ENCODE measurements at places on chromosomes 1 and 21.

- H3K27me3 ChIP-seq: no peaks in the 10 kb centered on the region
- no peaks in the 10 kb centered on the region for H3K36me3 ChIP-seq
- DNase-seq: no peak
Measured at GRCh38 chr1:224495866-224496265, 61.3 kb upstream of the WDR26 start.

DNA sequence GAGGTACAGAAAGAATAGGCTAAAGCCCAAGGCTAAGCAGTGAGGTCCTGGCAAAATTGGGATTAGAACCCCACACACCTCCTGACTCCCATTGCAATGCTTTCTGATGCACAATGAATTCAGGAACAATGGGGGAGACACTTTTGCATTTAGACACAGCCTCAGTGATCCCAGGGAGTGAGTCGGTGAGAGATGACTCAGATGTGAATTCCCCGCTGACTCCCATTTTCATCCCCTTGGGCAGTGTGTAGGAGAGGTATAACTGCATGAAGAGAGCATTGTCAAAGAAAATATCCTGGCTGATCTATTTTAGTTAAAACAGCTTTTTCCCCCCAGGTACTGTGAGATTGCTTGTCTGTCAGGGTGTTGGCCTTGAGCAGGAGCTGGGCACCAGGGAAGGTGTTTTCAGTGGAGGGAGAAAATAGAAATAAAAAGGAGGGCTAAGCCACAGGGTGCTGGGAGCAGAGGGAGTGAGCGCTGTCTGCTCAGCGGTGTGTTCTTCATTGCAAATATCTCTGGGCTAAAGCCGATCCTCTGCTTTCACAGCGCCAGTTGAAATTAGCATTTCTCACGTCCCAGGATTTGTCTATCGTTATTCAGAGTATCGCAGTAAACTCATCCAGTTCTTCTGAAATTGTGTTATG lies 247.7 kb upstream of the PTBP2 start:
- no peak for DNase-seq
- H3K4me3 ChIP-seq: no peak overlapping the region
- no peaks in the 10 kb centered on the region for H3K4me1 ChIP-seq
- H3K27me3 ChIP-seq: no peaks in the 10 kb centered on the region
- H3K27ac ChIP-seq: no peak overlapping the region
- H3K36me3 ChIP-seq: no peaks in the 10 kb centered on the region

GRCh38 chr1:221457685-221458446 lies 284.0 kb downstream of the DUSP10 start:
- no peaks in the 10 kb centered on the region for H3K27me3 ChIP-seq
- H3K4me3 ChIP-seq: no peak overlapping the region
- no peak overlapping the region for H3K27ac ChIP-seq
- H3K36me3 ChIP-seq: no peaks in the 10 kb centered on the region

DNA sequence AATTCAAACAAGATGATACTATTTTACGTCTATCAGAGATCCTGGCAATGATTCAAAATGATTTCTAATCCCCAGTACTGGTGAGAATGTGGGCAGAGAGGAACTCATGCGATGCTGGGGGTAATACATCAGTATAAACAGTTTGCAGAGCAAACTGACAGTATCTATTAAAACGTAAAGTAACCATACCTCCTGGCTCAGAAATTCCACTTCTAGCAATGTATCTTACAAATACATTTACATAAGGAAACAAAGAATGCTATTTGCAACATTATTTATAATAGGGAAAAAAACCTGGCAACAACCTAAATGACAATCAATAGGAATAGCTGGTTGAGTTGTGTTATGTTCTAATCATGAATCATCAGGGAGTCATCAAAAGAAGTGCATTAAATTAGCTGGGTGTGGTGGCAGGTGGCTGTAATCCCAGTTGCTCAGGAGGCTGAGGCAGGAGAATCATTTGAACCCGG lies 15.9 kb downstream of the RCAN1 start:
- no peak overlapping the region for H3K4me3 ChIP-seq
- H3K27ac ChIP-seq: no peak overlapping the region
- no peaks in the 10 kb centered on the region for H3K36me3 ChIP-seq
- DNase-seq: no peak
- H3K27me3 ChIP-seq: no peaks in the 10 kb centered on the region
- no peaks in the 10 kb centered on the region for H3K4me1 ChIP-seq

DNA sequence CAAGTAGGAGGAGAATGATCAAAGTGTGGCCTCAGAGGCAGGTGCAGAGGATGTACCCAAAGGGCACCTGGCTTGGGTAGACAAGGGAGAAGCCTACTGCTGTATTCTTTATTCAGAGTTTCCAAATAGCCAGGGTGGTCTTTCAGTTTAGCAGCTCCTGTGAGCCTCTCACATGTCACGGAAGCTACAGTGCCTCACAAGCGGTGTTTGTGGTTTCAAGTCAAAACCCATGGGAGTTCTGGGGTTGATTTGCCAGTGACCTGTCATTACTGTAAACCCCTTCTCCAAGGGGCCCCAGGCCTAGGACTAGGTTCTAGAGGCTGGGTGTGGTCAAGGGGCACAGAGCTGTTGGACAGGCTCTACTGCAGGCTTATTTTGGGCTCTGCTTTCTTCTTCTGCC lies 10.2 kb upstream of the IL10 start:
- peaks cover 52% of the 10 kb centered on the region for H3K4me1 ChIP-seq
- no peak for DNase-seq
- H3K27me3 ChIP-seq: no peaks in the 10 kb centered on the region

GRCh38 chr1:200653022-200653462 lies 16.7 kb downstream of the DDX59 start:
- H3K27me3 ChIP-seq: no peaks in the 10 kb centered on the region
- no peaks in the 10 kb centered on the region for H3K36me3 ChIP-seq
- H3K4me1 ChIP-seq: no peaks in the 10 kb centered on the region
- no peak for DNase-seq
- no peak overlapping the region for H3K4me3 ChIP-seq
- H3K27ac ChIP-seq: no peak overlapping the region

DNA sequence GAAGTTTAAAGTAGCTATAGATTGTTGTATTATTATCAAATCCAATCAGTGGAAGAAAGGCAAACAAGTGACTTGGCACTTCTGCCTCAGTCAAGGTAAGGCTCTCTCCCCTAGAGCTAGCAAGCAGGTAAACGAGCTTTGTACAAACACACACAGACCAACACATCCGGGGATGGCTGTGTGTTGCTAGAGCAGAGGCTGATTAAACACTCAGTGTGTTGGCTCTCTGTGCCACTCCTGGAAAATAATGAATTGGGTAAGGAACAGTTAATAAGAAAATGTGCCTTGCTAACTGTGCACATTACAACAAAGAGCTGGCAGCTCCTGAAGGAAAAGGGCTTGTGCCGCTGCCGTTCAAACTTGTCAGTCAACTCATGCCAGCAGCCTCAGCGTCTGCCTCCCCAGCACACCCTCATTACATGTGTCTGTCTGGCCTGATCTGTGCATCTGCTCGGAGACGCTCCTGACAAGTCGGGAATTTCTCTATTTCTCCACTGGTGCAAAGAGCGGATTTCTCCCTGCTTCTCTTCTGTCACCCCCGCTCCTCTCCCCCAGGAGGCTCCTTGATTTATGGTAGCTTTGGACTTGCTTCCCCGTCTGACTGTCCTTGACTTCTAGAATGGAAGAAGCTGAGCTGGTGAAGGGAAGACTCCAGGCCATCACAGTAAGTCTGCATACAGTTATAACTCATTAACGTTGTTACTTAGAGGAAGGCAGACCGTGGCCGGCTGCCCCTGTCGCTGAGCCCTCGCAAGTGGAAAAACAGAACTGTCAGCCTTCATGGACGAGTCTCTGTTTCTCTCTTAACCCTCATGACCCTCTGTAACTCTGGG lies at the start of gene PALMD:
Gene PALMD (plus strand): TSS at position 415 of the 833 bp plus-strand sequence. CDS start 205 bp downstream, at position 620.
- no peaks in the 10 kb centered on the region for H3K4me1 ChIP-seq

DNA sequence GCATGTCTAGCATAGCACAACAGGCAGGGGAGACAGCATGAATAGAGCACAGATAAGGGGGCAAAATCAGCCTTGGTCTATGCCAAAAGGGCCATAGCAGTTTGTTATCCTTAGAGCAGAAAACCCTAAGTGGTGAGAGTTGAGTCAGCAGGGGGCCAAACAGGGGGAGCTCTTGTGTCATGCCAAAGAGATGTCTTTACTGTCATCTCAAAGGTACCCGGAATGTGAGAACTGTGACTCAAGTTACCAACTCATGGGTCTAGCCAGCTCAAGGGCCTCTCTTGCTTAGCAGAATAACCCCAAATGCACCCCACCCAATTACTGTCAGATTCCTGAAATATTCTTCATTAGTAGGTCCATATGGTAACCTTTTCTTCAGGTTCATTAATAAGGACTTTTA lies 45.9 kb upstream of the NRDC start:
- H3K36me3 ChIP-seq: no peaks in the 10 kb centered on the region
- no peaks in the 10 kb centered on the region for H3K27me3 ChIP-seq
- no peak for DNase-seq
- H3K27ac ChIP-seq: no peak overlapping the region

DNA sequence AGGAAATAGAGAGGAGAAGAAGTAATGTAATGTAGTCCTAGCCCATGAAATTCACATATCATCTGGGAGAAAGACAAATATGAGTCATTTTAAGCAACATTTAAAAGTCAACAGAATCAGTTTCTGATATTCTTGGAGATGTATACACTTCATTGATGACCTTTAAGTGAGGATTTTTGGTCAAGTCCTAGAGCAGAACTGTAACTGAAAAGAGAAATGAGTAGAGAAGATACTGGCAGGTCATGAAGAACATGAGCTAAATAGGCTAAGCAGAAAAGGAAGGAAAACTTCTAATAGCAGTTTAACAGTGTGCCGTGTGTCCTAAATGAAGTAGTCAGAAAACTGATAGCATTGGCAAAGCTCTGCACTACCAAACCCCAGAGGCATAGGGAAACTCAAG lies 4.6 kb downstream of the ZFP69B start:
- H3K4me1 ChIP-seq: peaks cover 6% of the 10 kb centered on the region
- peaks cover 18% of the 10 kb centered on the region for H3K36me3 ChIP-seq
- no peak overlapping the region for H3K27ac ChIP-seq
- DNase-seq: no peak
- H3K27me3 ChIP-seq: no peaks in the 10 kb centered on the region

GRCh38 chr1:173122958-173123852 lies 72.5 kb upstream of the TNFSF18 start:
- H3K36me3 ChIP-seq: no peaks in the 10 kb centered on the region
- no peaks in the 10 kb centered on the region for H3K27me3 ChIP-seq
- H3K27ac ChIP-seq: no peak overlapping the region
- H3K4me3 ChIP-seq: no peak overlapping the region
- no peaks in the 10 kb centered on the region for H3K4me1 ChIP-seq

DNA sequence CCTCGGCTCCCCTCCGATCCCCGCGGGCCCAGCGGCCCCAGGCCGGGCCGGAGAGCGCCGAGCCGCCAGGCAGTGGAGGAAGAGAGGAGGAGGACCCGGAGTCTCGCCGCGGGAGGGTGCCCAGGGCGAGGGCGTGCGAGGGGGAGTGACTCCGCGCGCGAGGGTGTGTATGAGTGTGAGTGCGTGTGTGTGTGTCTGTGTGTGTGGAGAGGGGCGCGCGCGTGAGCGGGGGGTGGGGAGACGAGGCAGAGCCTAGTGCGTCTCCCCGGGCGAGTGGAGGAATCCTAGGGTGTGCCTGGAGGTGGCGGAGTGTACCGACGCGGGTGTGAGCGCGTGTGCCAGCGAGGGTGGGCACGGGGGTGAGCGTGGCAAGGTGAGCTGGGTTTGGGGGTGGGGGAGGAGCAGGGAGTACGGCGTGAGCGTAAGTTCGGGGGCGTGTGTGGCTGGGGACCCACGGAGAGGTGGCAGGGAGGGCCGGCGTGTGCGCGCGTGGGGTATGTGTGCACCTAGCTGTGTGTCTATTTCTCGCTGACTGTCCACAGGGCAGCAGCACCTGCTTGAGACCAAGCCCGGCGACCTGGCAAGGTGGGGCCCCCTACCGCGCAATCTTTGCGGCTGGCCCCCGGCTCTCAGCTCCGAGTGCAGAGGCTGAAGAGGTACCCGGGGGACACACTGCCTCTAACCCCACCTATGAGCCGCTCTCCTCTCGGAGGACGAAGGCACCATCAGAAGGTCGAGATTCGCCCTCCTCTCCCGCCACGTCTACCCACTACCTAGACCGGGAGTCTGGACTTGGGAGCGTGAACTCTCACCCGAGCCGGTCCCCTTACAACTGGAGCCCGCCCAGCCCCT lies 784 bp upstream of the KCND3 start:
- no peaks in the 10 kb centered on the region for H3K4me1 ChIP-seq
- no peak for DNase-seq
- peaks cover 4% of the 10 kb centered on the region for H3K27me3 ChIP-seq
- H3K27ac ChIP-seq: no peak overlapping the region
- no peaks in the 10 kb centered on the region for H3K36me3 ChIP-seq

- no peaks in the 10 kb centered on the region for H3K36me3 ChIP-seq
- no peak overlapping the region for H3K4me3 ChIP-seq
- no peak for DNase-seq
Measured at GRCh38 chr1:31397360-31398095, 15.5 kb upstream of the SERINC2 start.

Measured in naive thymus-derived CD4-positive, alpha-beta T cell (primary cell).